ENCODE measurements at places on chromosomes 3 and 15.

DNA sequence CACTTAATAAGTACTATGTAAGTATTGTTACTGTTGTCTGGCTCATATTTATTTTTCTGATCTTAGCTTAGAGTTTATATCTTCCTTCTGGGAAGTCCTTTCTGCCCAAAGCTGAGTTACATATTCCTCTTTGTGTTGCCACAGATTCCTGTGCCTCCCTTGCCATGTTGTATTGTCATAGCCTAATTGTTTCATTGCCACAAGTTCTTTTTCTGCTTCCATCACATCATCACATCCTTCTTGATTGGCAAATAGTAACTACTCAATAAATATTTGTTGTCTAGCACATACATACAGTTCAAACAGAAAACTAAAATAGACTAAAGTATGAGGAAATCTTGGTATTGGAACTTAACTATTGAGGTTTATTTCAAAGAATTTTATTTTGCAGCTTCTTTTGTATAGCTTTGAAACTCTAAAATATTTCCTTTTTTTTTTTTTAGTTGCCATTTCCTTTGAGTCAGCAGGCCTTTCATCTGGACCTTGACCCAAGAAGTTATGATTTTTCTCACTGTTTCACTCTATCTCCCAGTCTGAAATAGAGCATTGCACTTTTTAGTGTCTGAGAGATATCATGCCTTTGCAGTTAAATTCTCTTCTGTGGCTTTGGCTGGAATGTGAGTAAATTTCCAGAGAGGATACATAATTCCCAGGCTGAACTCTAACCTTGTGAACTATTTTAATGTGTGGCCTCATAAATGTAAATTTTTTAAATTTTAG lies 98.2 kb downstream of the ZNF609 start:
- DNase-seq = peak; percentile 32

DNA sequence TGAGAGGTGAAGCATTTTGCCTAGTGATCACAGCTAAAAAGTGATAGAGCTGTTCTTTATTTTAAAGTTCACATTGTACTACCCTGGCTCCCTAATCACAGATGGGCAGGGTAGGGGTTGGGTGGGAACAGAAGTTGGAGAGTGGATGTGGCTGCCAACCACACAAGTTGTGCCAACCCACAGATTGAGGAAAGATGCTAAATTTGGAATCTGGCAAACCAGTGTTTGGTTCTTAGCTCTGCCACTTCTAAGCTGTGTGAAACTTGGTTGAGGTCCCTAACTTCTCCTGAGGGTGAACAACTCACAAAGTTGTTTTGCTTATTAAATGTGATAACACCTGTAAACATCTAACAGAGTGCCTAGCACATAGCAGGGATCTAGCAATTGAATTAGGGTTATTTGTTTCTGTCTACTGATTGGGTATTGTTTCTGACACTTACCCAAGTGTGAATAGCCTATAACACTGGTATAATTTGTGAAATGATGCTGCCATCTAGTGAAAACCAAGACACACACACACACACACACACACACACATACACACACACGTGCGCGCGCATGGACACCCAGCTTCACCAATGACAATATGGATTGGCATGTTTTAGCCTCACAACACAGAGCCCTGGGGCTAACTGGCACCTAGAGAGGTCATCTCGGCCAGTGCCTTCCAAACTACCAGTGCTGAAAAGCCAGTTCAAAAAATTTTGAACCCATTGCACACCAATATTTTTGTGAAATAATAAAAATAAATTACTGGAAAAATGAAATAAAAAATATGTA lies 25.3 kb downstream of the ADGRG7 start:
- DNase-seq = peak; percentile 41

- no peak for DNase-seq
Observed at GRCh38 chr3:128515-129172, 67.9 kb upstream of the CHL1 start.

GRCh38 chr3:179236669-179237301 lies 14.1 kb downstream of the KCNMB3 start:
- DNase-seq = no peak

DNA sequence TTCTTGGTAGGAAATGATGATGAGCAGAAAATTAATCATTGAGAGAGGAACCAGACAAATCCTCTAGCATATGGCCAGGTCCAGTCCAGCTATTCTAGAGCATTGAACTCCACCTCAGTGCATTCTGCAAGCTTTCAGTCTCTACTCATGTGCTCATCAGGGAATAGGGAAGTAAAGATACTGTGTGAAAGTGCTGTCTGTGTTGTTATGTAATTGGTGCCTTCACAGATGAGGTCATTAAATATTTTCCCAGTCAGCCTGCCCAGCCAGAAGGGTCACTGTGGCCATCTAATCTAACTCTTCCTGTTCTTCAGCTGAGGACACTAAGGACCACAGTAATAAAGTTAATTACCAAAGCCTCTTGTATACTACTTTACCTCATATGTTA lies 28.2 kb downstream of the C3orf62 start:
- peak; percentile 43 for DNase-seq

GRCh38 chr15:92820236-92821021 lies 79.7 kb upstream of the CHD2 start:
- peak; percentile 92 for DNase-seq
